Omental fat pad (tissue), 4 donors: ENCODE measurements at places on chromosomes 16 and 17. TPM values are rescaled to one million over a fixed set of nuclear protein-coding genes. Genes with fewer than 3 reads are reported as not detected.

Gene CETP
- 61.5 TPM for total RNA-seq

Gene DERL2
- 37.8 TPM for total RNA-seq

Gene IST1
- 249 TPM for total RNA-seq

Gene UMOD
- not detected for total RNA-seq

Gene MIEF2
- 9.5 TPM for total RNA-seq

Gene WSCD1
- total RNA-seq = 1.4 TPM

Gene SHISA9
- total RNA-seq = 1.1 TPM

Gene SLC39A11
- 28.2 TPM for total RNA-seq

Gene C17orf50
- total RNA-seq = not detected

Gene SCRN2
- 43.6 TPM for total RNA-seq

Gene OSGIN1
- 12.1 TPM for total RNA-seq

Gene RDM1
- total RNA-seq = not detected

Gene TEKT3
- 0.79 TPM for total RNA-seq

Gene COX6A2
- total RNA-seq = not detected

Gene ACSF2
- total RNA-seq = 76.4 TPM

Gene SDR42E2
- not detected for total RNA-seq

Gene GUCY2D
- total RNA-seq = not detected

Gene CCL17
- total RNA-seq = not detected

Gene MT1H
- not detected for total RNA-seq

Gene CD19
- not detected for total RNA-seq

Gene TPSB2
- 112 TPM for total RNA-seq

Gene STAT5A
- total RNA-seq = 200 TPM

Gene HOXB5
- total RNA-seq = 2.1 TPM

Gene TBC1D3E
- total RNA-seq = not detected

Gene KRTAP9-4
- total RNA-seq = not detected

Gene CMTM4
- 29.9 TPM for total RNA-seq

Gene TLCD3A
- total RNA-seq = 7.8 TPM

Gene CLDN7
- total RNA-seq = 7.8 TPM

Gene PRSS22
- not detected for total RNA-seq

Gene GAS7
- total RNA-seq = 41.5 TPM

Gene EPX
- total RNA-seq = not detected

Gene G6PC1
- total RNA-seq = not detected

Gene CCL16
- total RNA-seq = 0.69 TPM

Gene PRR35
- not detected for total RNA-seq

Gene CFAP119
- total RNA-seq = 1.4 TPM

Gene CCDC144A
- 8.2 TPM for total RNA-seq

Gene NOL11
- 23.0 TPM for total RNA-seq

Gene PFN1
- 545 TPM for total RNA-seq

Gene MT1M
- total RNA-seq = 297 TPM

Gene ENPP7
- not detected for total RNA-seq

Gene C16orf92
- total RNA-seq = not detected

Gene EIF4A3
- total RNA-seq = 152 TPM

Gene ZNF646
- 10.7 TPM for total RNA-seq

Gene RCVRN
- total RNA-seq = 0.24 TPM

Gene IRX3
- 0.88 TPM for total RNA-seq

Gene CHRNE
- total RNA-seq = 0.50 TPM

Gene MYH3
- 2.3 TPM for total RNA-seq

Gene PTX4
- total RNA-seq = not detected

Gene EVI2A
- total RNA-seq = 22.8 TPM
